GM19239 (cell line): ENCODE measurements at places on chromosomes 11 and 22.
A peak's percentile ranks its signal among the peaks of the same experiment; 100 is the strongest.

- DNase-seq = no peak
Measured at GRCh38 chr11:126834149-126834548, 166.4 kb downstream of the KIRREL3 start.

DNA sequence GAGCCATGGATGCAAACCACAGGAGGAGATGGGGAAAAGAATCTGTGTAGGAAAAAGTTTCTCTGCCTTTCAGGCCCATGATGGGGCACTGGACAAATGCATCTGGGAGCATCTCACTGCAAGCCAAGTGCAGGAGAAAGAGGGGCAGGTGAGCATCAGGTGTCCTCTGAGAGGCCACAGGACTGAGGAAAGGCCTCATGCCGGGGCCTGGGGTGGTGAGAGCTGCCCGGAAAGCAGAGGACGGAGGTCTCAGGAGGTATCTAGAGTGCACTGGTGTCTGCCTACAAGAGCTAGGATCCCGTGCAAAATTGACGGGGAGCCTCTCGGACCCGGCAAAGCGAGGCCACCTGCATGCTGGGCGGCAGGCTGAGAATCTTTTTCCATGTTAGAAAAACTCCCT is 73.9 kb downstream of the CTTN start:
- DNase-seq = no peak

DNA sequence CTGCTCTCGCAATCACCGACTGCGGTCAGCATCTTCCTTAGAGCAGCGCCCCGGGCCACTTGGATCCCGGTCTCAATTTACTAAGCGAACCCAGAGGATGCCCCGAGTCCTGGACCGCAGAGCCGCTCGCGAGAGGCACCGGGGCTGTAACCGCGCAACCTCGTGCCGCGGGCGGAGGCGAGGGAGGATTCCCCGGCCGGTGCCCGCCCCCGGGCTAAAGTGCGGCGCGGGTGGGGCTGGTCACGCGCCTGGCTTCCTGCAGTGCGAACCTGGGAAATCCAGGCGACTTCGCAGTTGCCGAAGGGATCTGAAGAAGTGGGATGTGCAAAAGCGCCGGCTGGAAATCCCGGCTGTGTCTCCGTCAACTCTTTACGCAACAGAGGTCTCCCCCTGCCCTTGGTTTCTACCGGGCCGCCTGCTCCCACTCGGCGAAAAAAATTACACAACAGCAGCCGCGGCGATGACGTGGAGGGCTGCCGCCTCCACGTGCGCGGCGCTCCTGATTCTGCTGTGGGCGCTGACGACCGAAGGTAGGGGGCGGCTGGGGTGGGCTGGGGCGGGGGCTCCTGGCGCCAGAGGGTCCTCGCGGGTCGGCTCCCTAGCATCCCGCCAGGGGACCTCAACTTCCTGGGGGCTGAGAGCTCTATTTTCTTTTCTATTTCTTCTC is at the start of gene NCR3LG1:
Gene NCR3LG1 (plus strand): TSS at position 291 of the 667 bp plus-strand sequence. CDS start 170 bp downstream, at position 461.
- DNase-seq = no peak

- no peak for DNase-seq
Measured at GRCh38 chr22:27381552-27381951, 420.0 kb downstream of the MN1 start.

DNA sequence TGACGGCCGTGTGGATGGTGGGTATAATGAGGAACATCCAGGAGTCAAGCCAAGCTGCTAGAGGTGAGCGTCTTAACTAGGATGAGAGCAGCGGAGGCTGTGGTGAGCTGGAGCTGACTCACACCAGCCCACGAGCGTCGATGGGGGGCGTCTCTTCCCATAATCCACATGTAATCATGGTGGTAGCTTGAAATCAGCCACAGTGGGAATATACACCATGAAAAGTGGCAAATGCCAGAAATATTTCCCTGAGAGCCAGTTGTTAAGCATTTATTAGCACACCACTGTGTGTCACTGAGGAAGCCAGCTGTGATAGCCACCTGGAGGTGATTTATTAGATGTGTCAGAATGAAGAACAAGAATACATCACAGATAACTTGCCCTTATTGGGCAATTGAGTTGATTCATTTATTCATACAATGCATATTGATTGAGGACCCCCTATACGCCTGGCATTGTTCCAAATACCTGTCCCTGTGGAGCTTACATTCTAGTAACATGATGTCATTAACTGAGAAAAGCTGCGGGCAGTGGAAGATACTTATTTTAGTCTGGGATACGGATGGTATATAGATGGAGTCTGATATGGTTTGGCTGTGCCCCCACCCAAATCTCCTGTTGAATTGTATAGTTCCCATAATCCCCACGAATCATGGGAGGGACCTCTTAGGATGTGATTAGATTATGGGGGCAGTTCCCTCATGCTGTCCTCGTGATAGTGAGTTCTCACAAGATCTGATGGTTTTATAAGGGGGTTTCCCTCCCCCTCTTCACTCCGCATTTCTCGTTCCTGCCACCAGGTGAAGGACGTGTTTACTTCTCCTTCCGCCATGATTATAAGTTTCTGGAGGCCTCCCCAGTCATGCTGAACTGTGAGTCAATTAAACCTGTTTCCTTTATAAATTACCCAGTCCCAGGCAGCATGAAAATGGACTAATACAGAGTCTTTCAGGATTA is 473.4 kb downstream of the METTL15 start:
- no peak for DNase-seq

DNA sequence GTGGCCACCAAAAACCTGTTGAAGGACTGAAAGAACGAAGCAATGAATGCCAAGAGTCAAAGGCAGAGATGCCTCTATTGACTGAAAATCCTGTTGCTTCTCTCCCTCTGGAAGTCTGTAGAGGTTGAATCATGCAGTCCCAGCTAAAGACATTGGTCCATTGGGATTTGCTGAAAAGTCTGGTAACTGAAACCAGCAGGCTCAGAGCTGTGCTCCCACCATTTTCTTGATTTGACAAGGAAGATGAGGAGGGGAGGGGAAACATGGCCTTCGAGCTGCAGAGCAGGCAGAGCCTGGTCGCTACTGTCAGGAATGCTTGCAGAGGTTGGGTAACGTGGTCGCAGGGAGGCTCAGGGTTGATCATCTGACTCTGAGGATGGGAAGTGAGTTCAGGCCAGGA is 72.8 kb upstream of the CSNK2A3 start:
- no peak for DNase-seq

DNA sequence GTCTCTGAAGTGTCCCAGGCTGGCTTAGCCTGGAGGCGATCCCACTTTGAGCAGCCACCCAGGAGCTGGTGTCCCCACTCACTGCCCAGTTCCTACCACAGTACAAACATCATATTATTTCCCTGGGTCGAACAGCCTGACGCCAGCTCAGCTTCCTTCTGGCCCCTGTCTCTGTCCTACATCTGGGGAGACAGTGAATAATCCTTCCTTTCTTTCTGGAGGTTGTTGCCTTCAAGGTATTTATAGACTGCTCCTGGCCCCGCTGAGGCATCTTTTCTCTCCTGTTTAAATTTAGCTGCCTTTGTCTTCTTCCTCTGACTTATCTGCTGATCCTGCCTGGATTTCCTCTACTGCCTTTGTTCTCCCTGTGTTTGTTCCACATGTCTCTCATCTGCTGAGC is 56.8 kb upstream of the LRRC55 start:
- no peak for DNase-seq

DNA sequence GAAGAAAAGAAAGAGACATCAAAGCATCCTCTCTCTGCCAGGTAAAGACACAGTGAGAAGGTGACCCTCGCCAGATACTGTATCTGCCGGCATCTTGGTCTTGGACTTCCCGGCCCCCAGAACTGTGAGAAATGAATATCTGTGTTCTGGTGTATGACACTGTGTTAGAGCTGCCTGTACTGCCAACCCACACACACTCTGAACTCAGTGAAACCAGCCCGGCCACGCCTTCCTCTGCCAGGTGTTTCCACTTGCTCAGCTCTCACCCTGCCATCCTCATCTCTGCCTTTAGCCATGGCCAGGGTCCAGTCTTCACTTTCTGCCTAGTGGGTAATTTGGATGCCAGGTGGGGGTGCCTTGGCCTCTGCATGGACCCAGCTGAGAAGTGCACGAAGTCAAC is 24.0 kb downstream of the CBX7 start:
- no peak for DNase-seq

DNA sequence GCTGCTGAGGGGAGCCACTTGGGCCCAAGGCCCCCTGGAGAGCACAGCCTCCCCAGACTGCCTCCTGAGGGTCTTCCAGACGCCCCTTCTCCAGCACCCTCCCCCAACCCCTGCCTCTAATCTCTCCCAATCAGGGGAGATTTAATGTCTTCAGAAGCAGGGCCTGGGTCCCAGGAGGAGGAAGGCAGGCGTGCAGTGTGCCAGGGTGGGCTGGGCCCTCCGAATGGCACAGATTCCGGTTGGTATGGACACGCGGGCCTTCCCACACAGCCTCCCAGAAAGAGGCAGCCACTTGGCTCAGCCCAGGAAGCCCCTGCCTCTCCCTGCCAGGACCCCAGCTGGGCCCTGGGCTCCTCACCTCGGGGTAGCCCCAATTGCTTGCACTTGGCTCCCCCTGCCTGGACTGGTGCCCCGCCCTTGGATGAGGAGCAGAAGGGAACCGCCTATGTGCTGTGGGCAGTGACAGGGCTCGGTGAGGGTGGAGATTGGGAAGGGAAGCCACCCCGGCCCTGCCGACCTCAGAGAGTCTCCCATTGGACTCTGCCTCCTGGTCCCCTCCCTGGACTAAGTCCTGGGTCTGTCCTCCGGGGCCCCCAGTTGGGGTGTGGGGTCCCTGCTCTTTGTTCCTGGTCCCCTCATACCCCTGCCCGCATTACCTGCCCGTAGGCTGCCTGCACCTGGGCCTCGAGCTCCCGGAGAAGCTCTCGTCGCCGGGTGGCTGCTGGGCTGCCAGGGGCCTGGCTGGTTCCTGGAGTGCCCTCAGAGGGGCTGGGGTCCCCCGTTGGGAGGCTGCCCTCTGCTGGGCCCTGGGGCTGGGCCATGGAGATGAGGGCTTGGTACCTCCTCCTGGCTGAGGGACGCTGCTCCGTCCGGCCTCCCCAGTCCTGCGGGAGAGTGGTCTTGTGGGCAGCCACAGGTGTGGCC is 572 bp upstream of the CABP2 start:
- DNase-seq = no peak

DNA sequence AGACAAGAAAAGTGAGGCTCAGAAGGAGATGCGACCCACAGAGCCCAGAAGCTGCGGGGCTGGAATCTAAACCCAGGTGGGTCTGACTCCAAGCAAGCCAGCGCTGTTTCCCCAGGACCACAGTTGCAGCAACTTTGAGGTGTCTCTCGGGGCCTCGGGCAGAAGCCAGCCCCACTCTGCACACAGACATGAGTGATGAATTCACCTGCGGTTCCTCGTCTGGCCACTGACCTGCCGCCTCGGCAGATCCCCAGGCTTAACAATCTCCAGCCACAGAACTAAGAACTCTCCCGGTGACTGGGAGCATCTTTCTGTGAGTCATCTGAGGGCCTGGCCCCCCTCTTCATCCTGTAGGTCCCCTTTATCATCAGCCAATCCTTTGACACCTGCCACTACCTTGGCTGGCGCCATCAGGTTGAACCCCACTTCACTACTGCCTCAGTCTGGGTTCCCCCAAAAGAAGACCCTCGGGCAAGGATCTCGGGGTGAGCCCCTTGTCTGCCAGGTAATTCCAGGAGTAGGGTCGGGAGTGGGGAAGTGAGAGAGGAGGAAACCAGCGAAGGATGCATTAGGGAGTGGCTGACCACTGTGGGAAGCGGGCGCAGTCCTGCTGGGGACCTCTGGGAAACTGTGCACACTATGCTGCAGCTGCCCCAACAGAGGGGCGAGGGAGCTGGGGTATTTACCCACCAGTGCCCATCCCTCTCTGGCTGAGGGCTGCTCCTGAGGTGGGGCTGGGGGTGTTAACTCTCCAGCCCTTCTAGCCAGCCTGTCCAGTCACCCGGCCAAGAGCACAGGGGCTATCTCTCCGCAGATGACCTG is 33.0 kb upstream of the MN1 start:
- no peak for DNase-seq

GRCh38 chr11:121194731-121195596 is 93.9 kb downstream of the TECTA start:
- DNase-seq = peak; percentile 46

- DNase-seq = no peak
Measured at GRCh38 chr22:20579273-20580120, 72.1 kb downstream of the MED15 start.

- DNase-seq = no peak
Measured at GRCh38 chr11:82738091-82738490, 4.4 kb upstream of the FAM181B start.

- DNase-seq = no peak
Measured at GRCh38 chr11:122348659-122349409, 232.8 kb upstream of the BLID start.

GRCh38 chr11:126989942-126990715 is 10.4 kb downstream of the KIRREL3 start:
- peak; percentile 63 for DNase-seq

DNA sequence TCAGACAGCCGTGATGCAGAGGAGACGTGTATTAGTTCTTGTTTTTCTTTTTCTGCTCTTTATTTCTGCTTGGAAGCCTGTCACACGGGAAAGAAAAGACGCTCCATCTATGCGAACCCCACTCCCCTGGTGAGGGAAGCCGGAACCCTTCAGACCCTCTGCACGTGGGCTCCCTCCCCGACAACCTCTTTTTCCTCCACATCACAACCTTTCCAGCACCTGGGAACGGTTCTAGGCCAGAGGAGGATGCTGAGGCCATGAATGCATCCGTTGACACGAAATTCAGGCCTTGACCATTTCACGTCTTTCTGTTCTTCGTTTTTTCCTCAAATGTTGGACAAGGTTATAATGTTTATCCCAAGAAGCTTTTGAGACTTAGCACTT is 85.3 kb upstream of the WNT7B start:
- no peak for DNase-seq

DNA sequence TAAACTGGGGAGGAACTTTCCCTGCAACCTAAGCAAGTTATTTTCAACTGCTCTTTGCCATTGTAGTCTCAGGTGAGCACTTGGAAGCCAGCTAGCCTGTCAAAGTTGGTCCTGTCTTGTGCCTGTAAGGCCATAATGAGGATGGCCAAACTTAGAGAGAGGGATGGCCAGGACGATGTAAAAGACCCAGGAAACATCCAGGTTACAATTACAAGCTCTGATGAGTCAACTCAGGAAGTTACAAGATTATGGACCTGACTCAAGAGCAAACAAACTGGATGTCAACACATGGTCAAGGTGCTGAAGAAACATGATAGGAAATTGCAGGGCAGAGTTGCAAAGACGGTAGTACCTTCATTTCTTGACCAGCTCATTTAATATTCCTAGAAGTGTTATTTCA is 1.6 kb downstream of the GTPBP1 start:
- no peak for DNase-seq

- DNase-seq = no peak
Measured at GRCh38 chr11:1589996-1590395, 4.9 kb upstream of the KRTAP5-1 start.

DNA sequence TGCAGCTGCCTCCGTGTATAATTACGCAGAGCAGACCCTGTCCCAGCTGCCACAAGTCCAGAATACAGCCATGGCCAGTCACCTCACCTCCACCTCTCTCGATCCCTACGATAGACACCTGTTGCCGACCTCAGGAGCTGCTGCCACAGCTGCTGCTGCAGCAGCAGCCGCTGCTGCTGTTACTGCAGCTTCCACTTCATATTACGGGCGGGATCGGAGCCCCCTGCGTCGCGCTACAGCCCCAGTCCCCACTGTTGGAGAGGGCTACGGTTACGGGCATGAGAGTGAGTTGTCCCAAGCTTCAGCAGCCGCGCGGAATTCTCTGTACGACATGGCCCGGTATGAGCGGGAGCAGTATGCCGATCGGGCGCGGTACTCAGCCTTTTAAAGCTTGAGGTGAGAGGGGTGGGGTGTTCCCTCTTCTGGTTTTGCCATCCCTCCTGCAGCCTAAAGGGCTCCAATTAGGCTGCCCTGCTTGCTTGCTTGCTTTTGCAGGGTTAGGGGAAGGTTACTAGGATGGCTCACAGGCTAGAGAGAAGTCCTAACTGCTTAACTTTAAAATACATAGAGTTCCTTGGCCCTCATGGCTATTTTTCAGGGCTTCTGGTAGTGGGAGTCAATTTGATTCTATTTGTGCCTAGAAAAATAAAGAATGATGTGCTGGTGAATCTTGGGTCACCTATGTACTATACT is 5.4 kb downstream of the RBM4 start:
- DNase-seq = no peak
